Naive thymus-derived CD8-positive, alpha-beta T cell (primary cell): ENCODE measurements at places on chromosomes 7 and 10. TPM values are rescaled to one million over a fixed set of nuclear protein-coding genes. Genes with fewer than 3 reads are reported as not detected.
A peak's percentile ranks its signal among the peaks of the same experiment; 100 is the strongest.

Gene HOXA13
- total RNA-seq: not detected

Gene TMEM130
- not detected for total RNA-seq

Gene SLC4A2
- 52.5 TPM for total RNA-seq

Gene FAM237B
- not detected for total RNA-seq

Gene OR2A12
- not detected for total RNA-seq

DNA sequence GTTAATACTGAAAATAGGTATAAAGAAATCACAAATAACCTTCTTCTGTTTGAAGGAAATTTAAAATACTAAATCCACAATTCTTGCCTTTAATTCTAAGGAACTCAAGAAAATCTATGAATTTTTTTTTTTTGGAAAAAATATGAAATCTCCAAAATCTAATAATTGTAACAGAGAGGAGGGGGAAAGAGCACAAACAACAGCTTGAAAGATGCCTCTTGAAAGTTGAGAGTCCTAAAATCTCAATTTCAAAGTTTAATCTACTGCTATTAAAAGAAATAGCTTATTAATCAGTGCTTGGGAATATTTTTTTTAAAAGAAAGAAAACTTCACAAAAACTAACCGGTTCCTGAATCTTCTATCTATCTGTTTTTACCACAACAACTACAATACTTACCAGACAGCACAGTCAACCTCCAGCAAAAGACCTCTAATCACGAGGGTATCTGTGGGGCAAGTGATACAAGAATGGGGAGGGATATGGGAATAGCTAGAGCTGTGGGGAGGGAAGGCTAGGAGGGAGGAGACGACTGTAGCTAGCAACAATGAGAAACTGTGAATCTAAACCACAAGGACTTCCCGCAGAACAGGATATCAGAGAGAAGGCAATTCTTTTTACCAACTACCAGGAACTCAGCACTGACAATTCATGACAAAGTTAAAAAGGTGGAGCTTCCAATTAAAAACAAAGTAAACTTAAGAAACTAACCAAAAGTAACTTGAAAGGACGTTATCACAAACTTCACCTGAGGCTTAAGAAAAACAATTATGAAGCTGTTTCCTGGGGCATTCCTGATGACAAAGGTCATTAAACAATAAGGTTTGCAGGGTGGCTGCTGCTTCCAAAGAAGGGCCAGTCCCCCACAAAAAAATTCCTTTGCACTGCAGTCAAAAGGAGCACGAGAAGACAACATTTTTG is at the start of gene USP54:
Gene USP54, minus strand, starts transcription at position 462 of the 919 bp plus-strand sequence. CDS start 15,684 bp downstream, outside the sequence.
- H3K27me3 ChIP-seq: no peaks in the 10 kb centered on the region
- H3K27ac ChIP-seq: peak within 1 kb of the TSS; percentile 47
- peak within 1 kb of the TSS; percentile 29 for H3K4me3 ChIP-seq
- DNase-seq: no peak

- H3K4me1 ChIP-seq: no peaks in the 10 kb centered on the region
- no peaks in the 10 kb centered on the region for H3K36me3 ChIP-seq
- H3K4me3 ChIP-seq: no peak overlapping the region
- no peak overlapping the region for H3K27ac ChIP-seq
- H3K27me3 ChIP-seq: no peaks in the 10 kb centered on the region
Measured at GRCh38 chr10:67804395-67804678, 33.7 kb downstream of the DNAJC12 start.

GRCh38 chr10:112649006-112649821 is 202.2 kb downstream of the VTI1A start:
- H3K4me3 ChIP-seq: no peak overlapping the region
- H3K27ac ChIP-seq: no peak overlapping the region
- H3K36me3 ChIP-seq: no peaks in the 10 kb centered on the region
